Choroid plexus epithelial cell (primary cell): ENCODE measurements at places on chromosomes 6 and 20.

DNA sequence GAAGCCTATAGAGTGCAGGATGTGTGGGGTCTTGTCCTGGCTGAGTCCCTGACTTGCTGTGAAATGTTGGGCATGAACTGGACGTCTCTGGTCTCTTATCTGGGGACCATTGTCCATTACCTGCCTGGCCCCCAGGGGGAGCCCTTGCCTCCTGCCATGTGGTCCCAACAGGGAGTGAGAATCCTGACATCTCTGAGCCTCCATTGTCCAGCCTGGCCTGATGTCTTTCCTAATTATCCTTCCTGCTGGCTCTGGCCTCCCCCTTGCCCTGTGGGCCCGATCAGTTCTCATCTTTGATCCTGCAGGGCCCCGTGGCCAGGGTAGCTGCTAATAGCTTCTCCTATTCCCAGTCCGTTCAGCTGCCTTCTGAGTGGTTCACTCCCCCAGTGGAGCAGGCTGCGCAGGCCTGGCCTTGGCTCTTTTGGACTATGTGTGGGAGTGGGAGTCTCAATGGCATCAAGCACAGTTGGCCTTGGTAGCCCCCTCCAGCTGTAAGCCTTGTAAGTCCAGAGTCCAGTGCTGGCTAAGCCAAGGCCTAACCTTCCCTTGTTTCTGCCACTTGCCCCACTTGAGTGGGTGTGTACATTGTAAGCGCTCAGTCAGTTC lies 77.9 kb upstream of the RALY start:
- DNase-seq = no peak

- DNase-seq = peak; percentile 76
These were observed 54.2 kb downstream of the MAP3K5 start for GRCh38 chr6:136737871-136738691.

GRCh38 chr6:17856306-17856705 lies 131.1 kb downstream of the KIF13A start:
- DNase-seq = no peak

DNA sequence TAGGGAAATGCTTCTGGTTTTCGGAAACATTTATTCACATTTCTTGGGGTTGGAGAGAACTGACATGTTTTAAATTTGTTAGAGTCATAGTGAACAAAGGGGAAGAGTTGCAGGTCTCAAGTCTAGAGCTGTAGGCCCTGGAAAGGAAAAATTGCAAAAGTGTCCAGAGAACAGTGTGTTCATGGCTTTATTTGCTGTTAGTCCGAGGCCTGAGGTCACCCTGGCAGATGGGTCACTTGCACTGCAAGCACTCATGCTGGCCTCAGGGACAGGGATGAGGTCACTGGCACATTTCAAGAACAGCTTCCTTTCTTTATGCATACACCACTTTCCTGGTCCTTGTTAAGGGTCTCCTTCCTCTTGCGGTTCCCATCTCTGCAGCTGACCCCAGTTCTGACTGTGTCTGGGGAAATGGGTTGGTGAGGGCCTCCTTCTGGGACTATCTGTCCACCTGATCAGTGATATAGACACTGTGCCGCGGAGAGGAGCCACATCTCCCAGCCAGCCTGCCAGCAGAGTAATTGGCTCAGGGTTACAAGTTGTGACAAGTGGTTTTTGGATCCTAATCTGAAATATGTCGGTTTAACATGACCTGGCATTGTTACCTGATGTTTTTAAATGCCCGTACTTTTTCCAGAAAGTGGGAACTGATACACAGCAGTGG lies 194.0 kb downstream of the EYA4 start:
- no peak for DNase-seq

DNA sequence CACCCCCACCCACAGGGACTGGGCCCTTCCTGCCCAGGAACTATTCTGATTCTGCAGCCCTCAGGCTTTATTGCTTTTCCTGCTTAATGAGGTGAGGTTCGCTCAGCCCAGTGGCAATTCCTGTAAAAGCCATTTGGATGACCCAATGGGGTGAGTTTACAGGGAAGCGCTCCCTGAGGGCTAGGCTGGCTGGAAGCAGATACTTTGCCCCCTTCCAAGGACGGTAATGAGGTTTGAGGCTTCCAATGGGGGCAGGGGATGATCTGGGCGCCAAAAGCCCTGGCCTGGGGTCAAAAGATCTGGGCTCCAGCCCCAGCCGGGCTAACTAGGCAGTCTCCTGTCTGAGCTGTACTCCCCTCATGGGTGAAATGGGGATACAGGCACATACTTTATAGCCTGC lies 41.8 kb downstream of the RIPOR3 start:
- DNase-seq = no peak
